Caco-2 (cell line): ENCODE measurements at places on chromosomes 6 and 20. TPM values are rescaled to one million over a fixed set of nuclear protein-coding genes. Genes with fewer than 3 reads are reported as not detected.

DNA sequence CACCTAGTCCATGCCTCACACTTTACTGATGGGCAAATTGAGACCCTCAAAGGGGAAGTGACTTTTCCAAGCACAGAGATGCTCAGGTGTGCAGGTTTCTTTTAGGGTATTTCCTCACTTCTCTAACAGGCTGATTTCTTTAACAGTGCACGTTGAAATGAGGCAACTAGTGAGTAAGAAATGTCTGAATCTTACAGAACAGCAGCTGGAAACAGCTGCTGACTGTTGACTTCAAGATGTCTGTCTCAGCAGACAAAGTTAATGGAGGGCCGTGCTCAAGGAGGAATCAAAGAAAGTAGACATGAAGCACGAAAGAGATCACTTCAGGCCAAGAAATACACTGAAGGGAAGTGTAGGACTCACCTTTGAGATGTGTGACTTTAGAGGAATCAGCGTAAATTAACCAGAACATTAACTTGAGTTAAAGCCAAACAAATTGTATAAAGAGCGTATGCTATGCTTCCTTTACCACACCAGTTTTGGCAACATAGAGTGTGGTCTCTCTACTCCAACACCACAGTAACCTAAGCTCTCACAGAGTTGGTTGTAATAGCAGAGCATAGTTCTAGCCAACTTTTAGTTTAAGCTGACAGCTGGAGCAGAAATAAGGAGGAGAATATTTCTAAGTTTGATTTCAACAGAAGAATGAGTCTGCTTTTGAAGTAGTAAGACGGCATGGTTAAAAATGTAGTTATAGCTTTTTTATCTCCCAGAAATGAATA, 60.9 kb downstream of the SAMD3 start:
- no peak for DNase-seq

GRCh38 chr20:35225319-35226125, 968 bp upstream of the MMP24 start:
- no peak for DNase-seq

- DNase-seq = no peak
These were observed 68.6 kb upstream of the FYN start for GRCh38 chr6:111941686-111942330.

DNA sequence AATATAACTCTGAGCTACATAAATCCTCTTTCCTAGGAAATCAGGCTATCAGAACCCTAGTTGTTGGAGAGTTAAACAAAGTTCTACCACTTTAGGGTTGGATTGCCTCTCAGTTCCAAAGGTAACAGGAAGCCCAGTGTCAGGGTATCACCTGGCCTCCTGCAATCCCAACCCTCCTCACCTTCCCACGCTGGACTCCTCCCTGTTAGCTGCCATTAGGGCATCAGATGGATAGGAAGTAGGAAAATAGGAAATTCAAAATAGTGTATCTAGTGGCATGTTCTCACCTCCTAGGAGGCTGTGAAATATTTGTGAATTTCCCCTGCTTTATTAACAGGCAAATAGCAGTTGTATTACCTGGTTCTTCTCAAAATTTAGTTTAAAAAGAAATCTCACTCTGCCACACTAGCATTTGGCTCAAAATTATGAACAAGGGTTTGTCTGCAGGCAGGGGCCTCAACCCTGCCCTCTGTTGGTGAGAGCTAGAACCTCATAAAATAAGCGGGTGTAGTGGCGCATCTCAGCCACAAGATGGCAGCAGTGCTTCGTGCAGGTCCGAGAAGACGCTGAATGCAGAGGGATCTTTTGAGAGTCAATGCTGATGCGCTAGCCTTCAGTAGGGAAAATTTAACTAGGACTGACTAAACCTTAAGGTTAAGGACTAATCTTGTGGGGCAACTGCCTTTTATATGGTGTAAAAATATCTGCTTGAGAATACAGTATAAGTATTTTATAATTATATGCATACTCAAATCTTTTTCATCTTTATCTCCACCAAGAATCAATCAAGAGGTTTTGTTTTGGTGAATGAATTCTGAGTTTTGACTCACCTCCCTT, 209.8 kb upstream of the KCNQ5 start:
- DNase-seq = peak; percentile 54

DNA sequence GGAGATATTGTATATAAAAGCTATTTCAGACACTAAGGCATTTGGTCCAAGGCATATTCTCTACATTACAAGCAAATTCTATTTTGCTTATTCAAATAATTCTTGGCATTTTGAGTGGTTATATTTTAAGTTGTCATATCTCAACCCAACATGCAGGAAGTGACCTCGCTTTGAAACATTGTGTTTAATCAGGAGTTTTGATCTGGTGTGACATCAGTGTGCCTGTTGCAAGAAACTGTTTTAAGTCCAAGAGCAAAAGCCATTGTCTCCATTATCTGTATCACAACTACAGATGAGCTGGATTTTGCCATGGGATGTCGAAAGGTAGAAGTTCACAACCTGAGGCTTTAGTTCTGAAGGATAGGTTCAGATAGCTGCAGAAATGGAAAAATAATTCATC, 509.9 kb upstream of the ID4 start:
- no peak for DNase-seq

- no peak for DNase-seq
These were observed 40.4 kb downstream of the ESF1 start for GRCh38 chr20:13744352-13744751.

DNA sequence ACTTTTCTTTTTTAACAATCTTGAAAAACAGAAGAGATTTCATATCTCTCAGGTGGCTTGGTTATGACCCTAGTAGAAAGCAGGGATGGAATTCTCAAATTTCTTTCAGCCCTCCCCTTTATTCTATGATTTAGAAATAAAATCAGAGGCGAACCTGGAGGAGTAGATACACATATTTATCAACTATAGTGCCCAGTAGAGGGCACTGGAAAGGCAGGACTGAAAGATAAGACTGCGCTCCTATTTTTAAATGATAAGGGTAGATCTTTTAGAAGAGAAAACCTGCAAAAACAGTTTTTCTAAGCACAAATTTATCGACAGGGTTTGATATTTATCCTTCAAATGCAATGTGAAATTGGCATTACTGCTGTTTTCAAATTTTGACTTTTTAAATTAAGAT, 1296.6 kb downstream of the EPHA7 start:
- DNase-seq = no peak

DNA sequence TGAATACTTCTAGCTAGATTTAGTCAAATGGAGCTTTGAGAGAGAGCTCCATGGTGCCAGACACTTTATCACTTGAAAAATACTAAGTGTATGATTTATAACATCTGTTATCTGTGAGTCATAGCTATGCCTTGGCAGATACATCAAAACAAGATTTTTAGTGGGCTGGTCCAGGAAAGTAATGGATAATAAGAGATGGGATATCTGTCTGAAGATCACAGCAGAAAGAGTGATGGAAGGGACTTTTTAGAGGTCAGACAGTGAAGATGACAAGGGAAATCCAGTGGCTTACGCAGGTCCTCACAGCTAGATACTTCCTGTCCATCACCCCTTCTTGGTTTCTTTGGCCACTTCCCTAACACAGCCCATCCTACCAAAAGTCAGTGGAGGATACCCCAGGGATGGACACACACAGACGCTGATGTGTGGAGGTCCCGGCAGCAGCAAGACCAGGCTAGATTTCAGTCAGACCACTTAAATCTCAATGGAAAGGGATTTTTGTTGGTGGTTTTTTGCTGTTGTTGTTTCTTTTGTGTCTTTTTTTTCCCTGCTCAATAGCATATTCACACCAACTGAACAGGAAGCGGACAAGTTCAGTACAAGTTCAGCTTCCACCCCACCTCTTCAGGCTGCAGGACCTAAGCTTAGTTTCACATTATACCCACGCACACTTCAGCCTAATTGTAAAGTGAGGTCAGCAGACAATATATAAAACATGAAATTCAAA, 209.3 kb downstream of the ALDH8A1 start:
- DNase-seq = no peak

GRCh38 chr20:36267605-36268381, 31.5 kb downstream of the AAR2 start:
- no peak for DNase-seq

DNA sequence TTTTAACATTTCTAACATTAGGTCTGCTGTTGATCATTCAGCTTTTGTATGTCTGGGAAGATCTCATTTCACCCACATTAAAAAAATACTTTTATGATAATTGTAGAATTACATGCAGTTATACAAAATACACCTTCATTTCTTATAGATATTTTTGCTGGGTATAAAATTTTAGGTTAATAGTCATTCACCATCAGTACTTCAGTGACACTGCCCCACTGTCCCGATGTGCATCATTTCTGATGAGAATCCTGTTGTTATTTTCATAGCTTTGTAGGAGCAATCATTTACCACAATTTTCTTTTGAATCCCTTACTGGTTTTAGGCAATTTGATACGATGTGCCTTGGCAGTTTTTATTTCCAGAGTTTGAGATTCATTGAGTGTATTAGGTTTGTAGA, 173.6 kb downstream of the JARID2 start:
- no peak for DNase-seq

GRCh38 chr20:18837718-18838117, 24.1 kb downstream of the SCP2D1 start:
- DNase-seq = peak; percentile 55

Gene VPS52
- total RNA-seq = 55.1 and 55.6 TPM in 2 replicates

Gene SLC17A1
- total RNA-seq = not detected in 2 replicates

Gene KHDC1L
- not detected in 2 replicates for total RNA-seq

Gene CAP2
- total RNA-seq = 8.5 and 8.9 TPM in 2 replicates

Gene SPATS1
- total RNA-seq = not detected in 2 replicates
